Activated T-cell treated with anti-CD3 and anti-CD28 coated beads for 24 hours (primary cell): ENCODE measurements at places on chromosomes 3 and 15.

DNA sequence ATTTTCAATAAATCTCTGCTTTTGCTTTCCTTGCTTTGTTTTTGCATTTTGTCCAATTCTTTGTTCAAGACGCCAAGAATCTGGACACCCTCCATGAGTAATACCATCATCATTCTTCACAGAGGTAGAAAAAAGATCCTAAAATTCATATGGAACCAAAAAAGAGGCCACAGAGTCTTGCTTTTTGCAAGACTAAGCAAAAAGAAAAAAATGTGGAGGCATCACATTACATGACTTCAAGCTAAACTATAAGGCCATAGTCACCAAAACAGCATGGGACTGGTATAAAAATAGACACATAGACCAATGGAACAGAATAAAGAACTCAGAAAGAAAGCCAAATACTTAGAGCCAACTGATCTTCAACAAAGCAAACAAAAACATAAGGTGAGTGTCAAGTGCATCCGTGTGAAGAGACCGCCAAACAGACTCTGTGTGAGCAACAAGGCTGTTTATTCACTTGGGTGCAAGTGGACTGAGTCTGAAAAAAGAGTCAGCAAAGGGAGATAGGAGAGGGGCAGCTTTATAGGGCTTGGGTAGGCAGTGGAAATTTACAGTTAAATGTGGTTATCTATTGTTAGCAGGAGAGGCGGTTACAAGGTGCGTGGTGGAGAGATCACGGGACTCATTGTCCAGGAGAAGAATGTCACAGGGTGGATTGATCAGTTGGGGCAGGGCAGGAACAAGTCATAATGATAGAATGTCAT is 10.9 kb downstream of the STRIT1 start:
- no peak for DNase-seq

DNA sequence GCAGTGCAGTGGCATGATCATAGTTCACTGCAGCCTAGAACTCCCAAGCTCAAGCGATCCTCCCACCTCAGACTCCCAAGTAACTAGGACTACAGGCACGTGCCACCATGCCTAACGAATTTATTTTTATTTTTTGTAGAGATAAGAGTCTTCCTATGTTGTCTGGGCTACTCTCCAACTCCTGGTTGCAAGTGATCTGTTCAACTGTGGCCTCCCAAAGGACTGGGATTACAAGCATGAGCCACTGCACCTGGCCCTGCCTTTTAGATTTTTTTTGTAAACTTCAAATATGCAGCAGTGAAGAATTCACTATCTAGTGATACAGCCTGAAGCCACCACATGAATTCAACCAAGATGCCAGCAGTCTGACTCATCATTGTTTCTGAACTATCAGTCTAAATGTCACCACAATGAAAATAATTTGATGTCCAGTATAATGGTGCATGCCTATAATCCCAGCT is 32.7 kb downstream of the UBXN7 start:
- no peak for DNase-seq

DNA sequence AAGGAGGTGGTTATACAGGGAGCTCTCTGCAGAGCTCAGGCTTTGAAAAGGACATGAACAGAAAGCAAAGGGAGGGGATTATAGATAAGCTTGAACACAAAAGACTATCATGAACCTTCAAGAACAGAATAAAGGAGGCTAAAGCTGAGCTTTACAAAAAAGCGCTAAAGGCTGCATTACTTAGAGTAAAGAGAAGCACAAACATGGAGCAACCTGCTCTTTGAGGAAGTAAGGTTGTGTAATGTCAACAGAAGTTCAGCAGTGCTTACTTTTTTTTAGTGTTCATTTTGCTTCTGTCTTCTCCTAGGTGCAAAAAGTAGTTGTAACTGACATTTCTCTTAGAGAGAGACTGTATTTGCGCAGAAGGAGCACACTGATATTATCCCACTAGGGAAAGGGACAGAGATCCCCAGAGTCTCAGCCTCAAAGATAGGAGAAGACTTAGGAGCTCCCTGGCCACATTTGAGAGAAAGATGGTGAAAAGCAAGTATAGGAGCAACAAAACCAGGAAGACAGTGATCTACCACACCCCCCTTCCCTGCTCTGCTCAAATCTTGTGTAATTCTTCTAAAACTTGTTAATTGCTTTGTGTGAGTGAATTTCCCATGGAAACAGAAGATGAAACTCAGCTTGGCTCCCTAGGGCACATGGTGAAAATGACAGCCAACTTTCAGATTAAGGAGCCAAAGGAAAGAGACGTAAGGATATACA is 54.7 kb downstream of the QTRT2 start:
- DNase-seq: no peak

- DNase-seq: no peak
These were observed 23.3 kb downstream of the RNU5B-1 start for GRCh38 chr15:65327651-65328393.

GRCh38 chr3:127743351-127744252 is 70.8 kb downstream of the ABTB1 start:
- no peak for DNase-seq
